ENCODE measurements at places on chromosomes 7 and 10.

DNA sequence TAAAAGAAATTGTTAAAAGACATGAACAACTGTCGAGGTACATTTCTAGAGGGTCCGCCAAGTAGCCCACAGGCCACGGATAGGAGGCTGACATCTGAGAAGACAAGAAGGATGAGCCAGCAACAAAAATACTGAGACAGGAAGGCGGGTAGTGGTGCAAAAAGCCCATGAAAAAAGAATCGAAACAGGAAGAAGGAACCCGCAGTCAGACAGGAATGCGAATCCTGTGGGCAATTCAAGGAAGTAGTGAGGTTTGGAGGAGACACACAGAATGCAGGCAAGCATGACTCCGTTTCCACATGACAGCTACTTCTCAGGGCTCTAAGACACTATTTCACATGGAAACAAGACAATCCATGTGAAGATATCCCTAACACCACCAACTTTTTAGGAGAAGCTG, 125.2 kb downstream of the DOCK4 start:
- DNase-seq, result no peak

- DNase-seq, result no peak
These were observed 37.3 kb upstream of the LEP start for GRCh38 chr7:128203710-128204214.

DNA sequence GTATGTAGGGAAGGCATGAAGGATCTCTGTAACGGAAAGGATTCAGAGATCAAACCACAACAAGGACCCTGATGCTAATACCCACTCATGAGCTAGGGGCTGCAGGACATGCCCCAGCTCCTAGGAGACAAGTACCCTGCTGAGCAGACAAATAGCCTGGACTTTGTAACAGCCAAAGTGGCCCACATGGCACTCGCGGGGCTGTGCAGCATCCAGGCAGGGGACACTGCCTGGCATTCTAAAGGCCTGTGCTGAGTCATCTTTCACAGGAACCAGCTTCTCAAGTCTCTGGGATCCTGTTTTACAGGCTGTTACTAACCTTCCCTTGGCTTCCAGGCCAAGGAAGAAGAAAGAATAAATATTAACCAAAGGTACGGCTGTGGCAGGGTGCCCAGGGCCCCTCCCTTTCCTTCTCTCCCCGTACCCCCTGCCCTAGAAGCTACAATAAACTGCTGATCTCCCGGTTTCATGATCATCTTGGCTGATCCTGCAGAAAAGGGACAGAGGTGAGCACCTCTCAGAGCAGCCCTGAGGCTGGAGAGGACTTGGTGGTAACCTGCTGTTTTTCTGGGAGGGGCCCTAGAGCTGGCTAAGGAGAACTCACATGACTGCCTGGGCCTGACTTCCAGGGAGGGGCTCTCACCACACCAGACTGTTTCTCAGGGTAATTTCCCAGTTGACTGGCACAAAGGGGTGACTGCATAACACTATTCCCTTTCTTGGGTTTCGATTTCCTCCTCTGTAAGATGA, 4.2 kb upstream of the RPEL1 start:
- no peak for DNase-seq

- DNase-seq, result no peak
These were observed 98.8 kb upstream of the MACROH2A2 start for GRCh38 chr10:69953851-69954250.

GRCh38 chr10:117551330-117552155, 9.0 kb downstream of the EMX2 start:
- no peak for DNase-seq

Data from CD4-positive, alpha-beta T cell treated with Interleukin-6 for 4 hours (primary cell).